Renal cortex interstitium (tissue), 15 donors: ENCODE measurements at places on chromosomes 1 and 21. TPM values are rescaled to one million over a fixed set of nuclear protein-coding genes. Genes with fewer than 3 reads are reported as not detected.

- DNase-seq, result no peak
Observed at GRCh38 chr21:29887313-29888009, 52.3 kb downstream of the GRIK1 start.

GRCh38 chr1:165910764-165911421, 83.5 kb downstream of the UCK2 start:
- DNase-seq, result no peak

DNA sequence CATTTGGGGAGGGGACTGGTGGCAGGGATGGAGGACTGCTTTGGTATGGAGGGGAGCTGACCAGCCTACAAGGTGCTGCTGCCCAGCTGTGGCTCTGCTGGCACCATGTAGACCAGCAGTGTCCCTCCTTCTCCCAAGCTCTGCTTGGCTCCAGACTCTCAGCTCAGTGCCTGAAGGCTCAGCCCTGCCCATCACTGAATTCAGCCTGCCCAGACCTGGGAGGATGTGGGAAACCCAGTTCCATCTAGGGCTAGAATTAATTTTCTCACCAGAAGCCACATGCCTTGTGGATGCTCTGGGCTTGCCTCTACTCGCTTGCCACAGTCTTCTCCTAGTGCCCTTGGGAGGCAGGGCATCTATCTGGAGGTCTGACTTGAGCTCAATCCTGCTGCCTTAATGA, 195.0 kb upstream of the EDN2 start:
- no peak for DNase-seq

GRCh38 chr21:27021046-27021445, 54.2 kb upstream of the ADAMTS5 start:
- no peak for DNase-seq

DNA sequence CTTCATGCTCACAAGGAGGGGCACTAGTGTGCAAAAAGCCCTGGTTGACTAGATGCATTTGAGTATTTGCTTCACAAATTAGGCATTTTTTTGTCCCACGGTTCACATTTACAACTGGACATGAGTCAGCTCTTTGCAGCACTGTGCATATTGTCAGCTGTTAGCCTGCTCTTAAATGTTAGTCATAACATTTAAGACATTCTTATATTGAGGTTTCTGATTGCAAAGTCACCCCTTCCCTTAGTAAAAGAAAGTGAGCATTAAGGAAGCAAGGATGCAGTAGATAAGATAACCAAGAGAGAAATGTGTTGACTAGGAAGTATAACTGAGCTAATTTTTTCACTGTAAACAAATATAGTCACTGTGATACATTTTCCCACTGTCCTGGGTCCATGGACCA, 132.6 kb upstream of the CTTNBP2NL start:
- DNase-seq, result no peak

- DNase-seq, result no peak
Observed at GRCh38 chr21:42311816-42312625, 3.2 kb downstream of the TFF3 start.

DNA sequence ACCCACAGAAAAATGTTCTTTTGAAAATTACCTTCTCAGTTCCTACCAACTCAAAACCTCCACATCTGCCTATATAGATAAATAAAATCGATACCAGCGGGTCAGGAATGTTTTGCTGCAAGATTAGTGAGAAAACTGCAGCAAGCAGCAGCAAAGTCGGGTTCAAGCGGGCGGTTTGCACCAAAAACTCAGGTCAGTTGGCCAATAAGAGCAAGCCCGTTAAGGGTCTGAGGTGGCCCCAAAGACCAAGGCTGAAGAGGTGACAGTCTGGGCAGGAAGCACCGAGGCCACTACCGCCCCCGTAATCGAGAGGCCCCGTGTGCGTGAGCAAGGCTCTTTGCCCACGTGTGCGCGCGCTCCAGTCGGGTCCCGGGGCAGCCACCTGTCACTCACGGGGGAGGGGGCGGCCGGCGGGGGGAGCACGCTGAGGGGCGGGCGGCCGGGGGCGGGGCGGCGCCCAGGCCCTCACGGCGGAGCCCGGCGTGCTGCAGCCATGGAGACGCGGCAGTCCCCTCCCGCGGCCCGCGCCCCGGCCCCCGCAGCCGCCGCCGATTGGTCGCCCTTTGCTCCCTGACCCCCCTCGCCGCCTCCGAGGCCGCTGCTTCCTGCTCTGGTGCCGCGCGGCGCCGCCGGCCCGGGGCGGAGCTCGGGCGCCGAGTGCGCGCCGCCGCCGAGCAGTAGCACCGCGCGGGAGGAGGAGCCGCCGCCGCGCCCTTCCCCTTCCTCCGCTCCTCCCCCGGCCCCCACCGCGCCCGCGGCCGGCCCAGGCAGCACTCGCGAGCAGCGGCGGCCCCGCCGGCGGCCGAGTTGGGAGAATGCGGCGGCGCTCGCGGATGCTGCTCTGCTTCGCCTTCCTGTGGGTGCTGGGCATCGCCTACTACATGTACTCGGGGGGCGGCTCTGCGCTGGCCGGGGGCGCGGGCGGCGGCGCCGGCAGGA, at the start of gene GALNT2:
TSS of gene GALNT2 (plus strand) at position 773 of the 939 bp plus-strand sequence. CDS start at position 816, 43 bp downstream.
- peak; percentile 85 for DNase-seq

GRCh38 chr1:200379940-200380588, 29.8 kb downstream of the ZNF281 start:
- no peak for DNase-seq

GRCh38 chr1:35568975-35569395, 4.1 kb upstream of the TFAP2E start:
- DNase-seq, result no peak

DNA sequence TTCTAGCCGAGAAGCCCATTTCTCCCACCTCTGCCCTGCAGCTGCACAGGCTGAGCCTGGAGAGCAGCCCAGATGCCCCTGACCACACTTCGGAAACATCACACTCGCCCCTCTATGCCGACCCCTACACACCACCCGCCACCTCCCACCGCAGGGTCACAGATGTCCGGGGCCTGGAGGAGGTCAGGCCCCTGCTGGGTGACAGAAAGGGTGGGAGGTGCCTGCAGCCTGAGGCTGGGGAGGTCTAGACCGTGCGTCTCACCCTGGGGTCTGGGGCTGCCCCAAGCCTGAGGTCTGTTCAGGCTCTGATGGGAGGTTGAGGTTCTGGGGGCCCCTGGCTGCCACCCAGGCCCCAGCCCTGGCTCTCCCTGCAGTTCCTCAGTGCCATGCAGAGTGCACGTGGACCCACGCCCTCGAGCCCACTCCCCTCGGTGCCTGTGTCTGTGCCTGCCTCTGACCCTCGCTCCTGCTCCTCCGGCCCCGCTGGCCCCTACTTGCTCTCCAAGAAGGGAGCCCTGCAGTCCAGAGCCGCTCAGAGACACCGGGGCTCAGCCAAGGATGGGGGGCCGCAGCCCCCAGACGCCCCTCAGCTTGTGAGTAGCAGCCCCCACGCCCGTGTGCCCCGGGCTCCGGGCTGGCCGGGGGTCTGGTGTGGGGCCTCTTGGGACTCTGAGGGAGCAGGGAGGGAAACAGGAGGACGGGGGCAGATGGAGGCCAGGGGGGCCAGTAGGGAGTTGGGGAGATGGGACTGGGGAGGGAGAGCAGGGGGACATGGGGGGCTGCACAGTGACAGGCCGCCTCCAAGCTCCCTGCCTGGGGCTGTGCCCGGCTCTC, 7.4 kb downstream of the PLEKHN1 start:
- no peak for DNase-seq

GRCh38 chr21:31577271-31577670, 82.2 kb upstream of the SOD1 start:
- no peak for DNase-seq

DNA sequence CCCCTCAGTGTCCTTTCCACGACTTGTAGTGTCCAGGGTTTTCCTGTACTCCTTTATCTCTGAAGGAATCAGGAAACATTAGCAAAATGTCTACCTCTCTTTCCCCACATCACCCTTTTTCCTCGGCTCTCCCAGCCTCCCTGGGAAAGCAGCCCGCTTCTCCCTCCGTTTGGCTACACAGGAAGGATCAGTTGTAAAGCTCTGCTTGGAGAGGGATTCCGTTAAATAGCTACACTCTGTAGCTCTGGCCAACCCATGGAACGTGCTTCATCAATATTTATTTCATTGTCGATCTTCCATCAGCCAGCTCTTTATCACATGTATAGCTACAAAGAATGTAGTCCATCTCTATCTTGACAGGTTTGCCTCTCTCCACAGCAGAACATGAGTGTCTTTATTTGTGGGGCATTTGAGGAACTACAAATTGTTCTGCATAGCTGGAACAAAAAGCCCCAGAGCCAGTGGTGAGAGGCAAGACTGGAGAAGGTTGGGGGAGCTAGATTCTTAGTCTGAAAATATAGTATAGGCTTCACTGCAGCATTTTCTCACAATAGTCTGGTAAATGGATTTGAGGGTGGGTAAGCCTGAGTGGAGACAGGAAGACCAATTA, 191.8 kb downstream of the SLC35F3 start:
- no peak for DNase-seq

DNA sequence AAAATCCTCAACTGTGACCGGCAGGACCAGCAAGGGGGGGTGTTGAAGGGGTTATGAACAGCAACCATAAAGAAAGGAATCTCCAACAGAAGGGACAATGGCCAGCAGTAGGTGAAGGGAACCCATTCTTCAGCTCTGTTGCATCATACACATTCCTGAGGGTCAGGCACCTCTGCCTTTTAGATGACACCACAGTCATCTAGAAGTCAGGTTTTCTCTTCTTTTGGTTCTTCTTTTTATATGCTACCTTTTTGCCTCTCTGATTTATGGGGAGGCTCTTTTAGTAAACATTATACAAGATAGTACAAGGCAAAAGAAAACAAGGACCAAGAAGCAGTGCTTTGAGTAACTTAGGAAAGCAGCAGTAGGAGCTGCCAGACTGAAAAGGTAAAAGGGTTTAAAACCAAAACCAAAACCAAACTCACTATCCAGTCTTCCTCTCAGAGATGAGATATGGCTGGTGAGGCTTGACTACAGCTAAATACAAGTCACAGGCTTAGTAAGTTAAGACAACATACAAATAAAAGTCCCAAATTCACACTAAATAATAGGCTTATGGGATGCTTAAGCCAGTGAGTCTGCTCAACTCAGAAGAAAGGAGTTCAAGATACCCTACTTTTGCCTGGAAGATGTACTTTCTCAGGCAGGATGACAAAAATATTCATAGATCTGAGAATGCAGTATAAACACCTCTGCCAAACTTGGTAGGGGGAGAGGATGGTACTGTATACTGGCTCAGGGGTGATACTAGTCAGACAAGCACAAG, 4.1 kb downstream of the TEX38 start:
- DNase-seq, result no peak

DNA sequence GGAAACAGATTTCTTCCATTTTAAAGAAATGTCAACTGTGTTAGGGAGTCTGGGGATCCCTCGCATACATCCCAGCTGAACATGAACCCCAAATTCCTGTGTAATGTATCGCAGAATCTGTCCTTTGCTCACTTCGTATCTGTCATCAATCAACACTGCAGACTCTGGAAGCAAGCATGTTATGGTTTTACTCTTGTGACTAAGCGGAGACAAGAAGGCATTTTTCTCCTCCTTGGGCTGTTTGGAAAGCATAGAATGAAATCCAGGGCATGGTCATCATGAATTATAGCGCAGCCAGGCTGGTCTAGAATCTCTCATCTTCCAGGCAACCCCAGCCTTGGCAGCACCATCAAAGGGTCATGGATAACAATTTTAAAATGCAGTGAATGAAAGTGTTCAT, 290.2 kb downstream of the KIF26B start:
- DNase-seq, result no peak

GRCh38 chr1:95849439-95849838, 615.4 kb downstream of the RWDD3 start:
- no peak for DNase-seq

- no peak for DNase-seq
Observed at GRCh38 chr21:44704636-44705001, 6.8 kb downstream of the TSPEAR start.

GRCh38 chr21:33989440-33989839, 73.8 kb upstream of the ATP5PO start:
- DNase-seq, result no peak

DNA sequence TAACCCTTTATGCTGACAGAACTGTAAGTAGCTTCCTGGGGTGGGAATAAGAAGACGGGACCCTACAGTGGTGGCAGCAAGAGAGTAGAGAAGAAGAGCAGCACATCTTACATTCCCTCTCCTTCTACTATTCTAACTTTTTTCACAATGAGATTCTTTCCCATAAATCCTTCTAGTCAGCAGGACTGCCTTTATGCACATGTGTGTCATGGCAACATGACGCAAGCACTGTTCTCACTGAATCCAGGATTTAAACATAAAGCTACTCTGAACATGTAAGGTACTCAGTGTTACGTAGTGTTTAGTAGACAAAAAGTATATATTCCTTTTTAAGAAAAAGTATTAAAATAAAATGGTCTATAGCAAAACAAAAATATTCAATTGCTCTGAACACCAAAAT, 309.7 kb upstream of the LYPLAL1 start:
- no peak for DNase-seq

- no peak for DNase-seq
Observed at GRCh38 chr1:17259233-17259873, 10.5 kb downstream of the PADI3 start.

DNA sequence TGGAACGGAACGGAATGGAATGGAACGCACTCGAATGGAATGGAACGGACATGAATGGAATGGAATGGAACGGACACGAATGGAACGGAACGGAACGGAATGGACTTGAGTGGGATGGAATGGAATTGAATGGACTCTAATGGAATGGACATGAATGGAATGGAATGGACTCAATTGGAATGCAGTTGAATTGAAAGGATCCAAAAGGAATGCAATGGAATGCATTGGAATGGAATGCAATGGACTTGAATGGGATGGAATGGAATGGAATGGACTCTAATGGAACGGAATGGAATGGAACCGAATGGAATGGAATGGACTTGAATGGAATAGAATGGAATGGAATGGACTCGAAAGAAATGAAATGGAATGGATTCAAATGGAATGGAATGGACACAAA, 102.4 kb upstream of the OR4F16 start:
- DNase-seq, result no peak

Gene SLC22A15
- polyA plus RNA-seq, result 4.1 TPM

Gene FCRL4
- not detected for polyA plus RNA-seq

Gene ESPN
- 12.4 TPM for polyA plus RNA-seq

Gene MXRA8
- 145 TPM for polyA plus RNA-seq

Gene MROH9
- polyA plus RNA-seq, result not detected

Gene FLG2
- 0.09 TPM for polyA plus RNA-seq
